ENCODE measurements at places on chromosomes 4 and X.

GRCh38 chr4:8709050-8709728 is 116.6 kb downstream of the CPZ start:
- no peak for DNase-seq

DNA sequence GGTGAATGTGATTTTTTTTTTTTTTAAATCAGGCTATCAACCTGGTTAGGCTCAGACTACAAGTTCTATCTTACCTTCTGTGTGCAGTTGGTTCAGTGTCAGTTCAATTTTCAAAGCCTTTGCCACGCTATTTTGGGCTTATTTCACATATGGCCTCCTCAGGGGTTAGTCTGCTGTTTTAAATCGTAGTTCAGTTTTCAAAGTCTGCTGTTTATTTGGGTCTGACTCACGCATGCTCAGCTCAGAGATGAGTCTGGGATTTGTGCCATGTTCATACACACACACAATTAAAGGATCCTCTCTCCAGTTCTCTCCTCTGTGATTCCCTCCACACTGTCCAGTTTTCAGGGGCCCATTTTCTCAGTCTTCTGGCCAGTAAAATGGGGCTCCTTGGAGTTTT is 32.3 kb upstream of the ZFX start:
- no peak for DNase-seq

DNA sequence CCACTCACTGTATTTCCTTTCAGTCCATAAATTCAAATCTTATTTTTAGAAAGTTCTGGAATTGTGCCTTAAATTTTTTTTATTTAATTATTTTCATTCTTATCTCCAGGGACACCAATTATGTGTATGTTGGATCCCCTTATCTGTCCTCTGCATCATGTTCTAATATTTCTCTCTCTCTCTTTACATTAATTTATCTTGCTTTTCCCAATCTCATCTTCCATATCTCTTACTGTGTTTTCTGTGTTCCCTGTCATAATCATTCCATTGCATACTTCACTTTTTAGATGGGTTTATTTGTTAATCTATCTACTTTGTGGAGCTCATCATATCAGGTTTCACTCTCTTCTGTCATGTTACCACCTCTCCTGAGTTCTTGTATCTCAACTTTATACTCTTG is 37.4 kb downstream of the PPP2R2C start:
- no peak for DNase-seq

- no peak for DNase-seq
These were observed 11.1 kb downstream of the ACSL1 start for GRCh38 chr4:184814686-184815045.

DNA sequence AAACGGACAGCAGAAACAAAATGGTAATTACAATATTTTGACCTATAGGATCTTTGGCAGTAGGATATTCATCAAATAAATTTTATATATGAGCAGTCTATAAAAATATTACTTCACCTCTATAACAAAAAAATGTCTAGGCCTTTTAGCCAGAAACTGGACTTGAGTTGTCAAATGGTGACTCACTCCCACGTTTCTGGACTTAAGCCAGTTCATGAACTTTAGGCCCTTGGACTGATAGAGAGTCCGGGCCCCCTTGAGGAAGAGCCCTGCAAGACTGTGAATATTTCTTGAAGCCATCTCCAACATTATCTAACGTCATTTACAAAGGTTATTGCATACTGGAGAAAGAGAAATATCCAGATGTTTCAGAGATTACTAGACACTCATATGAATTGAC is 106.8 kb upstream of the FAM47A start:
- no peak for DNase-seq

DNA sequence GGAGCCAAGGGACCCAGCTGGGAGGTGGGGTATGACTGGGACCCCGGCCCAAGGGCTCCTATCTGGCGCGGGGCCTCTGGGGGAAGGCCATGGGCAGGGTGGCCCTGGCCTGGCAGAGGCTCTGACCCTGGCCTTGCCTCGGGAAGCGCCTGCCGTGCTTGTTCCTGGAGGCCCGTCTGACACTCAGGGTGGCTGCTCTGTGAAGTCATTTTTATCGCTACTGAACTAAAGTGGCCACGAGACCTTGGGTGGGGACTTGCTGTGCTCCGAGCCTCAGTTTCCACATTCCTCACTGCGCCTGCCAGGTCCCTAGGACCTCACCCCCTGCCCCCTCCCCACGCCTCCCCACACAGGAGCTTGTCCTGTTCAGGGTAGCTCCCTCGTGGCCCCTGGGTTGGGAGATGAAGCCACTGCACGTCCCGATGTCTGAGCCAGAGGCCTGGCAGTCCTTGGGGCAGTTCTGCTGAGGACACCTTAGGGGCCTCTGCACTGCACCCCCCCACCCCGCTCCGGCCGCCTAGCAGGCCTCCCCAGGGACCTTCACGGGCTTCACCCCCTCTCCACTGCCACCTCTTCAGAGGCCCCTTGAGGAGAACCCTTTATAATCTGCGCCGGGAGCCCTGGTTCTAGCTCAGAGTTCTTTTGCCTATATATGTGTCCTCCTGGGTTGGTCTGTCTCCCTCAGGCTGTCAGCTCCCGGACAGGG is 639 bp upstream of the SORCS2 start:
- DNase-seq, result no peak

GRCh38 chrX:97021680-97022079 is 138.0 kb downstream of the RPA4 start:
- no peak for DNase-seq

DNA sequence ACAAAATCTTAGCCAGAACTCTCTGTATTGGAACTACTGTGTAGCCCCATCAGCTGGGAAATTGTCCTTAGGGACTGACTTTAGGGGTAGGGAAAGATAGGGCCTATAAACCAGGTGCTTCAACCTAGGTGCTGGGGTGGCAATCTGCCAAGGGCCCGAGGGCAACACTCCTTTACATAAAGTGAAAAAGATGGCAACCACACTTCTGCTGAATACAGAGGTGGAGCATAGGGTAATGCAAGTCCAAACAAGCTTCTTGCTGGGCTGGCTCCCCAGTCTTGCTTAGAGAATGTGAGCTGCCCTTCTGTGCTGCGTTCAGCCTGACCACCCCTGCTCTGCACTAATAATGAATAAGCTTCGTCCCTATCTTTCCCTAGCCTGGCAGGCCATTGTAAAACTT is 9.8 kb downstream of the ZBTB33 start:
- DNase-seq, result no peak

DNA sequence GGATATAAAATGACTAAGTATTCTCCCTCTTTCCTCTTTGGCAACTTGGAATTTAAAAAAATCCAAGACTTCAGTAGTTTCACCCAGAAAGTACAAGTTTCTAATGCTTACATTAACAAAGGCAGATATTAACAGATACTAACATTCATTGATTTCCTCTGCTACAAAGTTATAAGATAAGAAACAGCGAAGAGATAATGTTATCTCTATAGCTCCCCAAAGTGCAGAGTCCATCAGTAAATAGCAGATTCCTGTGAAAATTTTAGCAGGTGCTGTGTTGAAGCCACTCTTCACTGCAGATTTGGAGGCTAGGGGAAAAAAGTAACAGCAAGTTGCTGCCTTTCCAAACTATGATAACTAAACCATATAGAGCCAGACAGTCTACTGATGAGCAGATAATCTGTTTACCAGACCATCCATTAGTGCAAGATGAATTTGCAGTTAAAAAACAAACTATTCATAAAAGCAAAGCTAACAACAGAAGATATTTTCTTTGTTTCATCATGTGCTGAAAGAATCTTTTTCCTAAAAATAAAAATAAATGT is 3.3 kb upstream of the CAMK2D start:
- no peak for DNase-seq

DNA sequence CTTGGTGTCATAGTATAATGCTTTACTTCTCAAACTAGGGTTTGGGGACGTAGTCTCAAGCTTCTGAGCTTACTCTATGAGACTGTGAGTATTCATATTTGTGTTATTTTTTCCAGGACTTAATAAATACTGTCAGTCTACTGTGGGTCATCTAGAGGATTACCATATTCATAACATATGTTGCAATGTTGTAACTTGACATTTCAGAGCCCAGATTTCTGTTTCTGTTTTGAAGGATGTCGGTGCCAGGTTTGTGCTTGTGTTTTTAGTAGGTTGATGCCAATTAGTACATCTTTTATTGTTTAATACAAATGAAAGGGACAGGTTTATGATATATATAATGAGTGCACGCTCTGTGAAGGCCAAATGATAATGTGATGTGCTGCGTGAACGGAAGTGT is 69.6 kb downstream of the SPANXN4 start:
- no peak for DNase-seq

GRCh38 chrX:140949233-140949632 is 53.2 kb upstream of the SPANXB1 start:
- no peak for DNase-seq

- DNase-seq, result no peak
These were observed 14.4 kb downstream of the OGT start for GRCh38 chrX:71547339-71547738.

GRCh38 chrX:153926858-153927671 is 1.0 kb upstream of the ARHGAP4 start:
- no peak for DNase-seq

- DNase-seq, result no peak
These were observed 152.3 kb downstream of the SLC10A7 start for GRCh38 chr4:146369446-146369845.

- no peak for DNase-seq
These were observed 381.5 kb upstream of the PRKX start for GRCh38 chrX:4094926-4095325.

DNA sequence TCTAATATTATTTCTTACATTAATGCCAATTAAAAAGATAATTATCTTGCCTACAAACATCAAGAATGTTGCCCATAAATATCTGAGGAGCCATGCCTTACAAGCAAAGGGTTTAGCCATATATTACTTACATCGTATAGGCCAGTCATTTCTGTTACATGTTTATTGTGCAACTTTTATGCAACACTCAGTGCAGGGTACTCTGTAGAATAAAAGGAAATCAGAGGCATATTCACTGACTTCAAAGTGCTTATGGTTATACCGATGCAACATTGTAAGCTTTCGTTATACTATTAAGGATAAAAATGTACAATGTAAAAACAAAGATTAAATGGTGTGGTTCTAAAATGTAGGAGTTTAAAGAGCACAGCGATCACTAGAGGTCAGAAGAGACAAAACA is 315.9 kb downstream of the PCDH10 start:
- no peak for DNase-seq

- no peak for DNase-seq
These were observed 8.7 kb upstream of the TADA2B start for GRCh38 chr4:7034262-7035081.

GRCh38 chr4:175440786-175441185 is 371.3 kb downstream of the GPM6A start:
- DNase-seq, result no peak

- DNase-seq, result no peak
These were observed 2.0 kb downstream of the ANKRD37 start for GRCh38 chr4:185398618-185399017.

GRCh38 chr4:113446019-113446418 is 315.5 kb downstream of the CAMK2D start:
- no peak for DNase-seq

DNA sequence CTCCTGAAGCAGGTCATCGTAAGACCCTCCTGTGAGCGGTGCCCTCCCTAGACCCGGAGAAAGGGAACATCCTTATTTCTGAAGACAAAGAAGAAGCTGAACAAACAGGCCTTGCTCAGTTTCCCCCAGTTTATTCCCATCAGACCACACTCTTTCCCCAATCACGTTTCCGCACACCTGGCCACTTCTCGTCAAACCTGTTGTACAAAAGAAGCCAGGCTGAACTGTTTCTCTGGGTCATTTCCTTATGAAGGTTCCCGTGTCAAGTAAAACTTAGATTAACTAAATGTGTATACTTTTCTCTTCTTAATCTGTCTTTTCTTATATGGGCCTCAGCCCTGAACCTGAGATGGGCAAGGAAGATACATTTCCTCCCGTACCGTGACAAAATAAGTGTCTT is 111.6 kb upstream of the ENPP6 start:
- no peak for DNase-seq

DNA sequence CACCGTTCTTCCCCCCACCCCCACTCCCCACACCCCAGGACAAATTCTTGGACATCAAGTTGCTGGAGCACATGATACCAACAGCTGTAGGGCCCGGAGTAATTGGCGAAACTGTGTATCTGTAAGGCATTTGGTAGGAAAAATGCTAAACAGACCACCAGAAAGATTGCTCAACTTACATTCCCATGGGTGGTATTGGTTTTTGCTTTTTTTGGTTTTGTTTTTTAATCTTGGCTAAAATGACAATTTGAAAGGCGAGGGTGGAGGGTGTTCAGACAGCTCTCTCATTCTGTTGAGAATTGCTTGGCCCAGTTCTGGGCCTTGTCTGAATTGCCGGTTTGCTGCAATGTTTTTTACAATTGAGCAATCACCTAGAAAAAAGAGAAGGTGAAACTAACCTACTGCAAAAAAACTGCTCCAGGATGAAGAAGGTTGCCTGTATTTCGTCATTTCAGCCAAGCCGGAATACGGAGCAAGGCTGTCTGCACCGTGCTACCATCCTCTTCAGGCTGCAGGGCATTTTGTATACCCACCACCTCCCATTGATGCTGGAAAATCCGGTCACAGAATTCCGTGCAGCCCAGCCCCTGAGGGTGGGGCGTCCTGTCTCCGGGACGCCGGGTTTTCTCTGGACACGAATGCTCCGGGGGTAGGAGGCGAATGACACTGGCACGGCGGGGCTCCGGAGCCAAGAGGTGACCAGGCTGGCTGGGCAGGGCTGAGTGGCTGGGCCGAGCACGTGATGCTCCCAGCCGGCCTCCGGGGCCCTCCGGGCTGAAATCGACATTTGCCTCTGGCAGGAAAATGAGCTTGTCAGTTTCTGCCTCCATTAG is at the start of gene CLCN4:
TSS of gene CLCN4 (plus strand) at position 777 of the 833 bp plus-strand sequence. CDS start 28,058 bp downstream, outside the sequence.
- DNase-seq, result no peak

DNA sequence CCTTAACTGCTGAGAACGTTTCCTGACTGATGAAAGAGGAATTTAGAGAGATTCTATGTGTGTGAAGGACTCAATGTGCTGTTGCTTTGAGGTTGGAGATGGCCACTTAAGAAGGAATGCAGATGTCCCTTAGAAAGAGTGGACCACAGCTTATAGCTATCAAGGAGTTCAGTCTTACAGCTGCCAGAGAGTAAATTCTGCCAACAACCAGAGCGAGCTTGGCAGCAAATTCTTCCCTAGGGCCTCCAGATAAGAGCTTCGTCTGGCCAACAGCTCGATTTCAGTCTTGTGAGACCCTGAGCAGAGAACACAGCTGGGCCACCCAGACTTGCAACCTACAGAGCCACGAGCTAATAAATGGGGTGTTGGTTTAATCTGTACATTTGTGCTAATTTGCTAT is 21.8 kb downstream of the MID1 start:
- DNase-seq, result no peak

DNA sequence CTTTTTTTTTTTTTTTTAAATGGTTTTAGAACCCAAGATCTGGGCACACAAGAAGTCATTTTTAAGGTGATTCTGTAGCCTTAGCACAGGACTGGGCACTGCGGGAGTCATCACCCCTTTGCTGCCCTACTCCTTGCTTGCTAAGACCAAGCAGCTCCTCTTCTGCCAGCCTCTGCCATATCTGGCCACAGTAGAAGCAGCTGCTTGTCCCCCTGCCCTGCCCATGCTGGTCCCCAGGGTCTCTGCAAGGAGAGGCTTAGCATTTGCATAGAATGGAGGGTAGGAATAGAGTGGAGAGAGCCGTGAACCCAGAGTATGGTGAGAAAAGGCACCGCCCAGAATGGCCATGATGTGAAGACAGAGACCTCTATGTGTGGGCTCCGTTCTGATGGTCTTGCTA is 109.3 kb downstream of the ADRA2C start:
- DNase-seq, result no peak

- no peak for DNase-seq
These were observed 59.5 kb downstream of the APBB2 start for GRCh38 chr4:41154814-41155177.

Measured in iPS DF 19.7 (cell line).